ENCODE measurements at places on chromosomes 2 and 18. TPM values are rescaled to one million over a fixed set of nuclear protein-coding genes. Genes with fewer than 3 reads are reported as not detected.

IHH gene
- 0.59 TPM for polyA plus RNA-seq

TMEM185B gene
- polyA plus RNA-seq: 15.4 TPM

UCN gene
- polyA plus RNA-seq: 4.0 TPM

PDE11A gene
- 2.4 TPM for polyA plus RNA-seq

LINC00305 gene
- polyA plus RNA-seq: not detected

MC5R gene
- 0.40 TPM for polyA plus RNA-seq

CIB4 gene
- polyA plus RNA-seq: 0.27 TPM

SERPINB11 gene
- not detected for polyA plus RNA-seq

KRTCAP3 gene
- polyA plus RNA-seq: 5.2 TPM

INHBB gene
- polyA plus RNA-seq: 10.2 TPM

MREG gene
- 7.7 TPM for polyA plus RNA-seq

CRYGC gene
- 0.44 TPM for polyA plus RNA-seq

CHMP3 gene
- polyA plus RNA-seq: 92.0 TPM

PLGLB1 gene
- 24.4 TPM for polyA plus RNA-seq

C2orf80 gene
- 35.4 TPM for polyA plus RNA-seq

CTLA4 gene
- polyA plus RNA-seq: not detected

STARD6 gene
- 0.44 TPM for polyA plus RNA-seq

DSG2 gene
- 6.4 TPM for polyA plus RNA-seq

STAT4 gene
- polyA plus RNA-seq: 7.4 TPM

CAPN13 gene
- 0.74 TPM for polyA plus RNA-seq

SEH1L gene
- polyA plus RNA-seq: 33.6 TPM

UNC80 gene
- 17.6 TPM for polyA plus RNA-seq

LYG2 gene
- 0.98 TPM for polyA plus RNA-seq

AQP12B gene
- 0.56 TPM for polyA plus RNA-seq

NAT8 gene
- polyA plus RNA-seq: 1.00 TPM

All from spinal cord (tissue), 10 donors.